ENCODE measurements at places on chromosomes 12 and 14. TPM values are rescaled to one million over a fixed set of nuclear protein-coding genes. Genes with fewer than 3 reads are reported as not detected.

The LPCAT3 gene
- total RNA-seq, result 22.1 TPM

The USP44 gene
- total RNA-seq, result 0.11 TPM

The LMO3 gene
- not detected for total RNA-seq

The TPPP2 gene
- total RNA-seq, result 0.58 TPM

The APOF gene
- total RNA-seq, result 3.3 TPM

All from HepG2 (cell line).